Muscle of back (tissue), 13 donors: ENCODE measurements at places on chromosomes 2 and 18.

- no peak for DNase-seq
Measured at GRCh38 chr2:20190170-20190569, 34.8 kb downstream of the SDC1 start.

GRCh38 chr2:179686718-179687342 is 174.6 kb downstream of the ZNF385B start:
- DNase-seq, result peak; percentile 33

GRCh38 chr18:9449600-9450414 is 25.5 kb upstream of the RALBP1 start:
- DNase-seq, result no peak

- no peak for DNase-seq
Measured at GRCh38 chr2:9250091-9250490, 43.5 kb downstream of the ASAP2 start.

DNA sequence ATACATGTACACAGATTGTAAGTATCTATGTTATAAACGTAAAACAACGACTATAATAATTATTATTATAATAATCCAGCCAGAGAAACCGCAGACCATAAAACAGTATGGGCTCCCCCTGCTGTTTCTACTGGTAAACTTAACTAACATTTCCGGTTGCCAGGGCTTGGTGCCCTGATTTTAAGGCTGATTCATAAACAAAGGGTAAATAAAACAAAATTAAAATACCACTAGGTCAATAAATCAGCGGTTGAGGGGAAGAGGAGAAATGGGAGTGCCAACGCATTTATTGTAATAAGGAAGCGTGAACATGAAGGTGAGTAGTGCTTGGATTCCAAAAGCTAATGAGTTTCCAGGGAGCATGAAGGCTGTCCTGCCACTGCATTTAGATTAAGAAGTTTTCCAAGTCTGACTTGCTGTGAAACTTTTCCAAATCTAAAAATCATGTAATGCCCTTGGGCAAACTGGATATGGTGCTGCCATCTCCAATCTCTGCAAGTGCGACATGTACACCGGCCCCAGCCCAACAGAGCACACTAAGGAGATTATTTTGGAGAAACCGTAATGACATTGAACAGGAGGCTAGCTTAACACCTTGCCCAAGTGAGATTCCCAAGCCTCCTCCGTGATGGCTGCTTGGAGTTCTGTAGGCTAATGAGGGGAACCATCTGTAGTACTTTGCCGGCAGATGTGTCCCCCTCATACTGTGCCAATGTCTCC is 50.7 kb upstream of the HNRNPA3 start:
- DNase-seq, result peak; percentile 37

- DNase-seq, result no peak
Measured at GRCh38 chr18:13556502-13556901, 169.9 kb downstream of the FAM210A start.

GRCh38 chr2:237482485-237482884 is 4.6 kb upstream of the MLPH start:
- no peak for DNase-seq

DNA sequence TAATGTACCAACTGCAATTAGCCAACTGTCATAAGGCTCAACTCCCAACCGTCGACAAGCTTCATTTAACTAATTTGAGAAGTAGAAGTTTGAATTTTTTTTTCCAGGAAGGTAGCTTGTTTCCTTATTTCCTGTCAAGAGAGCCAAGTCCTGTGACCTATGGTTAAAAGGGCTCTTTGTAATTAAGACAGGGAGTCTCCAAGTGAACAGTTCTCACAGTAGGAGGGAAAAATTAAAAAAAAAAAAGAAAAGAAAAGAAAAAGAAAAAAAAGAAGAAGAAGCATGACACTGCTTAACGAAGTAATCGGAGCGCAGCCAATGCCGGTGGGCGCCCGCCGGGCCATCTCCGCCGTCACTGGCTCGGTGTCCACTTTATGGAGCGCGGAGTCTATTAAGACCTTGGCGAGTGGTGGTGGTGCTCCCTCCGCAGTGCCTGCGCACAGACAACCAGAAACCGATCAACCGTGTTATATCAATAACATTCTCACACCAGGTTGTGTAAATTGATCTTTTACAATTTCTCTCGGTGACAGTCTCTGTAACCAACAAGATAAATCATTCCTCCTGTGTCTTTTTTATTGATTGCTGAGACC is 197.2 kb upstream of the POU3F3 start:
- no peak for DNase-seq

DNA sequence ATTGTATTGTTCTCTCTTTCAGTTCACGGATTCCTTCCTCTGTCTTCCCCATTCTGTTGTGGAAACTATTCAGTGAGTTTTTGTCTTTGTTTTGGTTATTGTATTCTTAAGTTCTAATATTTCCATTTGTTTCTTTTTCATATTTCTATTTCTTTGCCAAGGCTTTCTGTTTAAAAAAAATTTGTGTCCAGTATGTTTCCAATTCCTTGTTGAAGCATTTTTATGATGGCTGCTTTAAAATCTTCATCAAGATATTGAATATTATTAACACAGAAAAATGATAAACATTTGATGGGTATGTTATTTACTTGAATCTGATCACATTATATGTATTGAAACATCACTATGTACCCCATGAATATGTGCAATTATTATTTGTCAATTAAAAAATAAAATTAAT is 42.4 kb downstream of the ASB1 start:
- DNase-seq, result no peak

GRCh38 chr2:53317861-53318260 is 449.7 kb upstream of the CHAC2 start:
- no peak for DNase-seq

- no peak for DNase-seq
Measured at GRCh38 chr18:79510731-79511241, 115.1 kb downstream of the NFATC1 start.

DNA sequence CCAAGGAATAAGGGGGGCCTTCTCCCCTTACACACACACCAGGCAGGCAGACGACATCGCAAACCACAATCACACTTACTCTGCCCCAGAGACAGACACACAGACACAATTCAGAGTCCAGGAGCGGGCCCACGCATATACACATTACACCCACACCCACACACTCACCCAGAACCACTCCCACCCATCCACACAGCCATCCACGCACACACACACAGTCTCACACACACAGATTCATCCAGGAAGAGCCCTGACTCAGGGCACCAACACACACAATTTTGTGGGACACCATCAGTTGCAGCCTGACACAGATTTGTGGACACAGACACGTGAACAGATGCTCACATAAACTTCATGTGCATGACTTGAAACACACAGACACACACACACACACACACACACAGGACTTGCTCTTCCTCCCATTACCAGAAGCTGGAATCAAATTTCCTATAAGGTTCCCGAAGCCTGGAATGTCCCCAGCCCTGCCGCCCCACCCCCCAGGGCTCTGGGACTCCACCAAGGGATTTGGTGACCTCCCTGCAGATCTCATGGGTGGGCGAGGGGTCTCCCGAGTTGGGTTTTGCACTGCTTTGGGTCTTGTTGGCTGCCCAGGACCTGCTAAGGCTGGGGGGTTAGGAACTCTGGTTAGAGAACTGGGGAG is 23.5 kb downstream of the TNS1 start:
- no peak for DNase-seq

GRCh38 chr18:46418663-46419260 is 238.3 kb downstream of the LOXHD1 start:
- no peak for DNase-seq

DNA sequence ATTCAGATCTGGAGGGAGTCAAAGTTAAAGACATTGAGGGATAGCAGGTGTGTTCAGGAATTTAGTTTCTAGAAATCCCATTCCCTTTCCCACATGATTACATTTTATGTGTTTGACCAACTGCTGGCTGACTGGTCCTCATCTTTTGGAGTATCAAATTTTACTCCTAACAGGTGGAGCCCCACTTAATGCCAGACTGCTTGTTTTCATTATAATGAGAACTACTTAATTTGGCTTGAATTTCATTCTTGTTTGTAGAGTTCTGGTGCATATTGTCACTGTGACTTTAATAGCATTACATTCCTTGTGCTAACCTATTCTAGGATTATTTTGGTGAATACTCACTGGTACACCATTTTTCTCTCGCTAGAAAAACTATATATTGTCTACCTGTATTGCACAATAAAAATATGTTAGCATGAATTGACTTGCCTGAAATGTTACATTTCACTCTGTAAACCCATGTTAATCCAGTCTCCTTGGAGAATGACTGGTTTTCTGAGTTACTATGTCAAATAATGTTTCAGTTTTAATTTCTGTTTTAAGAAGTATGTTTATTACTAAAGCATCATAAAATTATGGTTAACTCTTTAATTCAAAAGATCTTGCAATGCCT is 98.2 kb downstream of the TANC1 start:
- DNase-seq, result no peak
